ENCODE measurements at places on chromosomes 11 and 22.

DNA sequence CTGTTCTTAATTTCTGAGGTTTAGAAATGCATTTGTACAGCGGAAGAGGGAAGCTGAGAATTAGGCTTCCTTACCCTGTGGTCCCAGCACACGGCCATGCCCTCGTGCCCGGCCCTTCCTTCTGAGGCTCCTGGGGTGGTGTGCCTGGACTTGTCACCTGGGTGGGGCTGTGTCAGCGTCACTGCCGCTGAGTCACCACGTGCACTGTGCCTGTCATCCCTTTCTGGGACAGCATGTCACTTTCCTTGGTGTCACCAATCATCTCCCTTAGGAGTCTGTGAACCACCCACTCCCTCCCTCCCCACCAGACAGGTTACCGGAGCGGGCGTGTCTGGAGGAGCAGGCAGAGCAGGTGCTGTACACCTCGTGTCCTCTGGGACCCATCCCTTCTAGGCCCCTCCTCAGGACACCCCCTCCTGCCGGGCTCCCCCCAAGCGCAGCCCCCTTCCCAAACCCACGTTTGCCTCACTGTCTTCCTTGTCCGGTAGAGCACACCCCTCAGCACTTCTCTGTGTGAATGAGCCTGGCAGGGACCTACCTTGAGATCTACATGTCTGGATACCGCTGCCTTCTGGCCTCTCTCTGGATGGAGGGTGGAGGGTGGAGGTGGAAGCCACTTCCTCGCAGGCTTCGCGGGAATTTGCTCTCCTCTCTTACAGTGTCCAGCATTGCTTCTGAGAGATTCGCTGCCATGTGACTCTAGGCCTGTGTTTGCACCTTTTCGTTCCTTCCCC, 367.6 kb downstream of the TBC1D22A start:
- DNase-seq, result no peak

GRCh38 chr11:130464291-130464812, 15.9 kb downstream of the ADAMTS15 start:
- DNase-seq, result no peak

DNA sequence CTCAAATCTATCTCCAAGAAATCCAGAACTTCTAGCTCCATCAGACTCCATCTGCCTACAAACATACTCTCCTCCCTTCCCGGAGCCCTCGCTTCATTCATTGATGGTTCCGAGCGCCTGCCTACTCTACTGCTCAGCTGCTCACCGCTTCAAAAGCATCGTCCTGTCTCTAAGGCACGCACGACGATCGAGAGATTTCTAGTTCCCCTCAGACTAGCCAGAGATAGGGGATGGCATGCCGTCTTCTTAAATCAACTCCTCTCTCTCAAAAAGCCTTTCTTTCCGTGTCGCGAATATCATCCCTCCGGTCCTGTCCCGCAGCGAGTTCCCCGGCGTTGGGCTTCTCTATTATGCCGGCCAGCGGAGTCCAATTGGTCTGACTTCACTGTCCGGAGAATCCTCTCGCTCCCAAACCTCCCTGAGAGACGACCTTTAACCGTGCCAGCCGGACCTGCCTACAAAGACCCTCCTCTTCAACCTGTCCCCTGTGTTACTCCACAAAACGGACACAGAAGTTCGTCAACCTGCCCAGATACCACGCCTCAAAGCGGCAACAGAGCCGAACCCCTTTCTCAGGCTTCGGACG, 592 bp downstream of the EEF1G start:
- no peak for DNase-seq

- DNase-seq, result no peak
These were observed 5.3 kb downstream of the RNH1 start for GRCh38 chr11:501683-502287.

DNA sequence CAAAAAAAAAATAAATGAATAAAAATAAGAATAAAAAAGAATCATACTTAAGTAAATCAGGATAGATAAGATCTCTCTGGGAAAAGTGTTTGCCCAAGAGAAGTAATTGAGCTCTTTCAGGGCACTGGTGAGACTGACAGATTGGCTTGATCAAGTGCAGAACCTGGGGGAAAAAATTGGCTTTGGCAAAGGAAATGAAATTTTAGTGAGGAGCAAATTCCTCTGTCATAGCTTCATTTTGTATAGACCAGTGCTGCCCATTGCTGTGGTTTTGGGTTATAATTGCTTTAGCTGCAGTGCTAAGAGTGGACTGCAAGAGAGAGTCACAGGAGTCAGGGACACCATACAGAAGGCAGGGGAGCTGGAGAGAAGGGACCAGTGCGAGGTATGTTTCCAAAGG, 35.7 kb downstream of the SFI1 start:
- DNase-seq, result no peak

GRCh38 chr11:134780486-134781147, 368.6 kb upstream of the B3GAT1 start:
- DNase-seq, result no peak
